KBM-7 (cell line): ENCODE measurements at places on chromosomes 1 and 21.

GRCh38 chr1:177392336-177392735, 221.6 kb downstream of the BRINP2 start:
- no peak for DNase-seq

DNA sequence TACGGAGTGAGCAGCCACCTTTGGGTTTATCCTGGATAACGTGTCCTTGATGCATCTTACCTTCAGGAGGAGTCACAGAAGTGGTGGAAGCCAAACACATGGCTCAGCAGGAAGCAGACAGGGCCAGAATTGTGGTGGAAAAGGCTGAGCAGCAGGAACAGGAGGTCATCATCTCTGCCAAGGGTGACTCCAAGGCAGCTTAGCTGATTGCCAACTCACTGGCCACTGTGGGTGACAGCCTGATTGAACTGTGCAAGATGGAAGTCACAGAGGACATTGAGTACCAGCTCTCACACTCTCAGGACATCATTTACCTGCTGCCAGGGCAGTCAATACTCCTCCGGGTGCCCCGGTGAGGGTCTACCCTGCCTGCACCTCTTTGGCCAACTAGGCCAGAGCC, 179.3 kb downstream of the FAF1 start:
- DNase-seq, result no peak

DNA sequence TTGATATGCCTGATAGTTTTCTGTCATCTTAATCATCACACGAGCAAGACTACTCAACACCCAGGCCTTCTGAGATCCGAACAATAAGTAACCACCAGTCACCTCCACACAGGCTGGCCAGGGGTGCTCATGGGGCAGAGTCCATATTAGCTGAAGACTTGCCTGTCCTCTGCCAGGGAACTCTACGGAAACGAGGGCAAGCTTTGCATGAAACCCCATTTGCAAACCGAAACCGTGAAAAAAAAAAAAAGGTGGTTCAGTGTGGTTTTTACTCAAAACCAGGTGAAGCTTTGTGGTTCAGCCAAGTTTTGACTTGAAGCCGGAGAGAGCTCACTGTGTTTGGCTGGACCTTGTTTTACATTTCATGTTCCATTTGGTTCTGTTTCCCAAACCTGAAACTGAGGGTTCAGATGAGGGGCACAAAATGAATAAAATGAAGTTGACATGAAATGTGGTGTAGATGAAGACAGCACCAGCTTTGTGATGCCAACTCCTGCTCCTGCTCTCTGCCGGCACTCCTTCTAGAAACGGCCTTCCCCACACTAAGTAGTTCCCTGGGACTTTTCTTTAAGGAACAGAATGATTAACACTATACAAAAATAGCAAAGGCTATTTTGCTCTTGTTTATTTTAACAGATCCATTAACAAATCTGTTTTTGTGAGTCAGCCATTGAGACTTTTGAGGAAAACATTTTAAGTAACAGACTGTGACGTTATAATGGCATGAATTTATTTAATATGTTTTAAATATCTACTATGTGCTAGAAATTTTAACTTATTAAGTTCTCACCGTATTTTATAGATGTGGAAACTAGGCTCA, 74.7 kb downstream of the RUNX1 start:
- DNase-seq, result no peak

GRCh38 chr1:202143768-202144401, 652 bp downstream of the ARL8A start:
- no peak for DNase-seq

DNA sequence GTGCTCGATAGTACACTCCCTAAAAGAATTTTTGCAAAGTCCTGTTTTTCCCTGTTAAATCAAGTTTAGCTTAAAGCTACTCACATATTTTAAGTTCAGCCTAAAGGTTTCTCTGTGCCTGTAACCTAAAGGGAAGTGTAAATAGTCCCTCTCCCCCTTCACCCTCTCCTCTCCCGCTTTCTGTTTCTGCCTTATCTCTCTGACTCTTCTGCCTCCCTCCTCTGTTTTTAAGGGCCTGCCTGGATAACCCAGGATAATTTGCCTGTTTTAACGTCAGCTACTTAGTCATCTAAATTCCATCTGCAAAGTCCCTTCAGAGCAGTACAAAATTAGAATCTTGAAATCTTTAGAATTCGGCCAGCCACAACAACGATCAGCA, 92.6 kb downstream of the NID1 start:
- no peak for DNase-seq

DNA sequence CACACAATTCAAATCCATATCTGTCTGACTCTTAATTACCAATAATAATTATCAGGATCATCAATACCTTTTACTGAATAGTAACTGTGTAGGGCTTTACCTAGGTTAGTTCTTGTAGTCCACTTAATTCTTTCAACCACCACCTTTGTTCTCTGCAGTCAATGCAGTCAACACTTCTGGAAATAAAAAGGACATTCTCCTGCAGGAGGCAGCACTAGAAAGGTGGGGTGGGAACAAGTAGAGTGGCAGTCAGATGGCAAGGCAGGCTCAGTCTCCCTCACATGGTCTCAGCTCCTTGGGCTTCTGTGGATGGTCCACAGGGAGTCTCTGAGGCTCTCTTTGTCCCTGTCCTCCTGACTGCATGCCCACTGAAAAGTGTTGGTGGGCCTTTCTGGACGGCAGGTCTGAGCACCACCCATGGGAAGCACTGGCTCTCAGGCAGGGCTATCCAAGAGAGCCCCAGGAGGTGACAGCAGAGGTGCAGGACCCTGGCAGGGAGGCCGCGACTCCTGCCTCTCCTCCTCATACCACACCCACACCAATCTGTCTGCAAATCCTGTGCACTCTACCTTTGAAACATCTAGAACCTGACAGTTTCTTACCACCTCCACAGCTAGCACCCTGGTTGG, 237.3 kb downstream of the FOXD2 start:
- no peak for DNase-seq

GRCh38 chr1:181219938-181220337, 131.4 kb downstream of the IER5 start:
- no peak for DNase-seq

- peak; percentile 54 for DNase-seq
Measured at GRCh38 chr1:174217787-174218574, 58.7 kb downstream of the RABGAP1L start.

DNA sequence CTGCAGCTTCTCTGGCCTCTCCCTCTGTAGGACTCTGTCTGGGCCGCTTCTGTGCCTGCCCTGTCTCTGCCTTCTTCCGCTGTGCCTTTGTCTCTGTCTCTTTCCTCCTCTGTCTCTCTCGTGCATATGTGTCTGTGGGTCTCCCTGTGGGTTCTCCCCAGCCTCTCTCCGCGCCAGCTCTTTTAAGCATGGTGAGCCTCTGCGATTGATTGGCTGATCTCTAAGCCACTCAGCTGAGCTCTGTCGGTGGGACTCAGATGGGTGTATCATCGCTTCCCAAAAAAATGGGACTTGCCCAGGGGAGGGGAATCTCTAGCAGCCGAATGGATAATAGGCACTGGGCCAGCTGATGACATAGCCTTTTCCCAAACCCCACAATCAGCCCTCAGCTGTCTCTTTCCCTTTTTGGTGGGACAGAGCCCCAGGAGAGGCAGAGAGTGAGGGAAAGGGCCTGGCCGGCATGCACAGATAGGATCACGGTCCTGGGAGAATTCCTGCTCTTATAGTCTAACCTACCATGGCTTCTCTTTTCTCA, at the start of gene ADAMTS4:
TSS of gene ADAMTS4 (minus strand) at position 158 of the 535 bp plus-strand sequence. CDS start 427 bp downstream, outside the sequence.
- DNase-seq, result no peak

GRCh38 chr1:117613249-117613968, 7.6 kb downstream of the TENT5C start:
- peak; percentile 21 for DNase-seq

GRCh38 chr1:243924588-243925349, 74.7 kb upstream of the AKT3 start:
- no peak for DNase-seq

DNA sequence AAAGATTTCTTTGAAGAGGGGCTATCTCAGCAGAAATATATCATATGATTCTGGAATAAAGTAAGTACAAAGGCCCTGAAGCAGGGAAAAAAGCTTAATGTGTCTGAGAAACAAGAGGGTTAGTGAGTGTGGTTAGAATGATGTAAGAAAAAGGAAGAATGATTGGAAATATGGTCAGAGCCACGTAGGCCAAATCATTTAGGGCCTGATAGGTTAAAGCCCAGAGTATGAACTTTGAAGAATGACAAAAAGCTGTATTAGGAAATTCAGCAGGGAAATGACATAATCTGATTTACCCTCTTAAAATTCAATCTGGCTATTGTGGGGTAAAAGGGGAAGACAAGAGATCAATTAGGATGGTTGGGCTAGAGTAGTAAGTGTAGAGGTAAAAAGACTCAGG, 69.0 kb upstream of the MUTYH start:
- DNase-seq, result no peak

- DNase-seq, result no peak
Measured at GRCh38 chr1:158163000-158163947, 17.4 kb upstream of the CD1D start.

- peak; percentile 73 for DNase-seq
Measured at GRCh38 chr21:34223376-34223775, 140.4 kb upstream of the KCNE2 start.

GRCh38 chr1:240027059-240027462, 64.6 kb upstream of the FMN2 start:
- peak; percentile 54 for DNase-seq

DNA sequence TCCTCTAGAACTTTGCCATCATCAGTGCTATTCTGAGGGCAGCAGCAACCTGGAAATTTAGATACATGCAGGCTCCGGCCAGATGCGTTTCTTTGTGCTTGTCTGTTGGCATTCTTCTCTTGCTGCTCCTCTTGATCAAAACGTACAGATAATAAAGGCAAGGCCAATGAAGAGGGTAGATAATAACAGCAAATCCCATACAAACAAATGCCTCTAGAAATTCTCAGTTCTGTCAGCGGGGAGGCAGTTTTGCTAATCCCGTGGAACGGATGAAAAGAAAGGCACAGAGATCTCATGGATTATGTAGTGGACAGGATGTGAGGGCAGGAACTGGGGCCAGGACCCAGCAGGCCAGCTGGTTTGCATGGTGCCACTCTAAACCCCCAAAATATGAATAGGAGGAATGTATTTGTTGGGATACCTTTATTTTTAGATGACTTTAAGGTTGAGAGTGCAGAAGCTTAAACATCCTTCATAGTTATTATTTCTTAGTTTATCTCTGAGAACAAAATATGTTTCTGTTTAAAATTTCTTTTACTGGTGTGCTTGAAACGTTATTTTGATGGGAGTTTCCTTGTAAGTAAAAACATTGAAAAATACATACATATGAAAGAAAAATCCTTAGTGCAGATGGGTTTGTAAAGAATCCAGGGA, 1.5 kb downstream of the ITSN1 start:
- DNase-seq, result no peak

DNA sequence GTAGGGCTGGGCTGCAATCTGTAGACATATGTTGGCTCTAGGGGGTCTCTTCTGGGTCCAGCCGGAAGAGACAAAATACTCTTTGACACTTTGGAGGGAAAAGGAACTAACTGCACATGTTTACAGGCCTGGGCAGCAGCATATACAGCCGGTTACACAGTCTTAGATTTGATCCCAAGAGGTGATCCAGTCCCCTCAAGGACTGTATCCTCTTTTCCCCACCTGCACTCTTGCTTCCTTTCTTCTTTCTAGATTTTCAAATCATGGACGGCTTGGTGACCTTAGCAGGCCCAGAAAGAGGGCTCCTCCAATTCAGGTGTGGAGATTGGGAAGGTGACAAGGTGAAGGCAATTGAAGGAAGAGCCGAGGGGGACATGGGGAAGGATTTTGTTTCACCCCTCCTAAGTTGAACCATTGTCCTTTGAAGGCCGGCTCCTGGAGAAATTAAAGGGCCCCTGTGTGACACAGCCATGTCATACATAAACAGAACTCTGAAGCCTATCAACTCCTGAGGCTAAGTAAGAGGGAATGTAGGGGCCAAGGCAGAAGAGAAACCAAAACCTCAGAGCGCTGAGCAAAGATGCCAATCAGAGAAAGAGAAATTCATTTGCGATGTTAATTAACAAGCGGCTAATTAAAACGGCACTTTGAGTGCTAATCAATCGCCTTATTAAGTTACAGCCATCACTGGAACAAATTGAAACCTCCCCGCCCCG, 5.9 kb upstream of the BARHL2 start:
- DNase-seq, result no peak

- DNase-seq, result peak; percentile 71
Measured at GRCh38 chr1:160675641-160676410, 29.0 kb upstream of the SLAMF1 start.

- no peak for DNase-seq
Measured at GRCh38 chr1:183598386-183598785, 8.1 kb upstream of the NCF2 start.

- DNase-seq, result no peak
Measured at GRCh38 chr1:160702100-160702499, 9.5 kb downstream of the CD48 start.

- no peak for DNase-seq
Measured at GRCh38 chr21:44263221-44263760, 1.6 kb upstream of the DNMT3L start.

- no peak for DNase-seq
Measured at GRCh38 chr21:42820616-42821465, 58.5 kb downstream of the WDR4 start.

DNA sequence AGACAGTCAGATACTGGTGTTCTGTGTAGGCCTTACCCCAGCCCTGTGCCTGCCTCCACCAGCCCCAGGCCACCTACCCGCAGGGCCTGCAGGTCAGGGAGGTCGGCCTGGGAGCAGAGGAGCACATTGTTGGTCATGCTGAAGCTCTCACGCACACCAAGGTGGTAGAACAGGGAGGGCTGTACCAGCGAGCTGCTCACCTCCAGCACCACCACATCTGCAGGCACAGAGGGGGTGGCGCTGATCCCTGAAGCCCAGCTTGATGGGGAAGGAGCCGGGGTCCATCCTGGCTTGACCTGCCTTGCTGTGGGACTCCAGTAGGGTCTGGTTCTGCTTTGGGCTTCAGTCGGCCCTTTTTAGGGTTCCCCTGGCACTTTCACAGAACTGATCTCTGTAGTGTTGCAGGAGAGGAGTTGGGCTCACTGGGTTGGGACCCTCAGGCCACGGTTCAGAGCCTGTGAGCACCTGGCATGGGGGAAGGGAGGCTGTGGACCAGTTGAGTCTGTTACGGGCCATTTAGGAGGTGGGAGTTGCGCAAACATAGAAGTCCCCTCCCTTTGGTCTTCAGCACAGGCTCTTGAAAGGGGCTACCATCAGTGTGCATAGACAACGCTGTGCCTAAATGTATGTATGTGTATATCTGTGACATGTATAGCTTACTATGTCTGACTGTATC, 1.9 kb downstream of the MAP3K6 start:
- no peak for DNase-seq

DNA sequence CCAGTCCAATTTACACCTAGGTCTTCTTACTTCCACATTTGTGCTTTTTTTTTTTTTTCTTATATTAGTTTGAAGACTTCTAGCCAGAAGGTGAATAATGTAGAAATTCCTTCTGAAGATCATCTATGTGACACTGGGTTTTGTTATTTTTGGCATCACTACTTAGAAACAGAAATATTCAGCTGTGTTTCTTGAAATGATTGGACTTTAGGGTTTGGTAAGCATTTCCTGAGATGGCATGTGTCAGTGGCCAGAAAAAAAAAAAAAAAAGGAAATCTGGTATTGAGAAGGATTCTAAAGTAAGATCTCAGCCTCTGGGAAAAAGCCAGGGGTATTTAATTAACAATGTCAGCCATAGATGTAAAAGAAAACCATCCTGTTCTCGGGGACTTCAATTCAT, 43.4 kb upstream of the LRRC8C start:
- no peak for DNase-seq
